GOT3 (cell line): ENCODE measurements at places on chromosomes 5 and 9.

- DNase-seq: no peak
Observed at GRCh38 chr5:116038817-116039216, 6.5 kb downstream of the ARL14EPL start.

DNA sequence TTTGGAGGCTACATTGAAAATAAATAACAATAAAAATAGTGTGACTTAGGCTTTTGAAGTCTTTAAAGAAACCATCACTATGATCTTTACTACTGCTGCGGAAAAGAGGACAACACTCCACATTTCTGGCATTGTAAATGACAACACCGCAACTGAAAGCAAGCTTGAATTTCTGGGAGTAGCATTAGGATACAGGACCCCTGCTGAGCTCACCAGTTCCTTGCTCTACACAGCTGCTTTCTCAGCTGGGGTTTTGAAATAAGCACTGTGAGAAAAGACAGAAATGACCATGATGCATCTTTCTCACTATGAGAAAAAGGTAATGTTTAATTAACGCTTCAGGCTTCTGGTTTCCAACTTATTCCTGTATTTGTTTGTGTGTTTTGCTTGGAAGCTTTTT lies 168.0 kb downstream of the TAF11L14 start:
- DNase-seq: no peak

GRCh38 chr9:134902936-134903335 lies 14.8 kb downstream of the FCN1 start:
- DNase-seq: no peak

DNA sequence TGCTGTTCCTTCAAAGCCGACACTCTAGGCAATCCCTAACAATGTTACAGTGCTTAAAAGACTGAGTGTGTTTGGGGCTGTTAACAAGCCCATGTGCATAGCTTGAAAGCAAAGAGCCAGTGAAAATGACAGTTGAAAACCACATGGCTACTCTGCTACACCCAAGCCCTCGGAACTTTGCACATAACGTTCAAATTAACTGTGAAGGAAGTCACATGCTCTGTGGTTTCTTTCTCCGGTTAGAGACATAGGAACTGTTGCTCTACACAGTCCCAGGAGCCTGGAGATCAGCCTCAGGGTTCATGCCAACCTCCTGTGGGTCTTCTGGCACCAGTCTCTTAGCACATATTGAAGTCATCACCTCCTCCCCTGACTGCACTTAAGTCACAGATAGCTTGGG lies 51.1 kb downstream of the C9orf152 start:
- DNase-seq: no peak

DNA sequence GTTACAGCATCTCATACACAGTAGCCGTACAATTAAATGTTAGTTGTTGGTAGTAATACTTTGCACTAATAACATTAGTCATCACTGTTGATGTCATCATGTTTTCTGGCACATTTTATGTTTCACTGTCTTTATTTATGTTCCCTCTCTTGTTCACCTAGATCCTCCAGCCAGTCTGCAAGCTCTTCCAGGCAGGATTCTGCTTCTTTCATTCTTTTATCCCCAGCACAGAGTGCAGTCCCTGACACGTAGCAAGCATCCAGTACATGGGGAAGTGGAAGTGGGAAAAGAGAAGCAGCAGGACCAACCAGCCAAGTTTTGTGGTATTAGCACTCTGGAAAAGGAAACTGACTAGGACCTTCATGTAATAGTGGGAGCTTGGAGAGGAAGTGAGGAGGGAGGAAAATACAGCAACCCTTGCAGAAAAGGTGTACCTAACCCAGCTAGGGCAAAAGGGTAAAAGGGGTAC lies 89.7 kb upstream of the SLC44A1 start:
- no peak for DNase-seq

DNA sequence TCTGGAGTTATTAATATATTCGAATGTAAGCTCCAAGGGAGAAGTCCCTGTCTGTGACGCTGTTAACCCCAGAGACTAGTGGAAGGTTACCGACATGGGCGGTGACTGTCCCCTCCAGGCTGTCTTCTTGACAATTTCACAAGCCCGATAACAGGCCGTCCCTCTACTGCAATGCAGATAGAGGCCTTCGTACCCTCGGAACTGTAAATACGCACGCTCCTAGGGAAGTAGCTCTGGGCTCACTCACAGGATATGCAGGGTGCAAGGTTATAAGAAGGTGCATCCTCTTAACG lies 680 bp upstream of the RFK start:
- no peak for DNase-seq

DNA sequence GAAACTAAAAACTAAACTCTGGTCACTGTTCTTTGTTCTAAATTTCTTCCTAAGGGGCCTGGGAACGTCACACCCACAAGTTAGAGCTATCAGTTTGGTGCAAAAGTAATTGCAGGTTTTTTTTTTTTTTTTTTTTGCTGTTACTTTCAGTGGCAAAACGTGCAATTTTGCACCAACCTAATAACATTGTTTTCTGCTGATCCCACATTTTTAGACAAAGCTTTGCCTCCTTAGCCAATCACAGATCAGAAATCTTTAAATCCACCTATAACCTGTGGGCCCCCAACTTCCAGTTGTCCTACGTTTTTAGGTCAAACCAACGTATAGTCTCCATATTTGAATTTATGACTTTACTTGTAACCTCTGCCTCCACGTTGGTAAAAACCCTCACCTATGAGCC lies 11.1 kb upstream of the MED10 start:
- no peak for DNase-seq

- no peak for DNase-seq
Observed at GRCh38 chr9:8600914-8601680, 801.5 kb upstream of the DMAC1 start.

DNA sequence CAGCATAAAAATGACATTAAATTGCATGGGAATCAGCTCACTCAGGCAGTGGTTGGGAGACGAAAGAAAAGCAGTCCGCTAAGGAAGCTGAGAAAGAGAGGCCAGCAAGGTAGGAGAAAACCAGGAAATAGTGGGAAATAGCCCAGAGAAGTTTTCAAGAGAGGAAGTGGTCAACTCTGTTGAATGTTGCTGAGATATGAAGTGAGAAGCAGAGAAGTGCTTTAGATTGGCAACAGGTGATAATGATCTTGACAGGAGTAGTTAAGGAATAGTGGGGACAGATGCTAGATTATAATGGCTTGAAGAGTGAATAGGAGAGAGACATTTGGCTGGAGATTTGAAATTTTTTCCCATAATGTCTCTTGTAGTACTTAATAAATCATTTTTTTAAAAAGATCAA lies 30.8 kb downstream of the CNTRL start:
- no peak for DNase-seq

DNA sequence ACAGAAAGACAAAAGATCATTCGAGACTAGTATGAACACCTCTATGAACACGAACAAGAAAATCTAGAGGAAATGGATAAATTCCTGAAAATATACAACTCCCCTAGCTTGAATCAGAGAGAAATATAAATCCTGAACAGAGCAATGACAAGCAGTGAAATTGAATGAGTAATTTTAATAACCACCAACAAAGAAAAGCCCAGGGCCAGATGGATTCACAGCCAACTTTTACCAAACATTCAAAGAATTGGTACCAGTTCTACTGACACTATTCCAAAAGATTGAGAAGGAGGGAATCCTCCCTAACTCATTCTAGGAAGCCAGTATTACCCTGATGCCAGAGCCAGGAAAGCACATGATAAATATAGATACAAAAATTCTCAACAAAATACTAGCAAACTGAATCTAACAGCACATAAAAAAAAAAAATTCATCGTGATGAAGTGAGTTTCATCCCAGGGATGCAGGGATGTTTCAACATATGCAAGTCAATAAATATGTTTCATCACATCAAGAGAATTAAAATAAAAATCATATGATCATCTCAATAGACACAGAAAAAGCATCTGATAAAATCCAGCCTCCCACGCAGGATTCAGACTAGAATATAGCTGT lies 25.2 kb upstream of the PTGER4 start:
- DNase-seq: no peak

GRCh38 chr5:164010900-164011299 lies 505.5 kb downstream of the MAT2B start:
- DNase-seq: no peak

- DNase-seq: no peak
Observed at GRCh38 chr9:115412656-115413055, 294.7 kb upstream of the TNC start.

GRCh38 chr9:127293328-127293727 lies 28.8 kb downstream of the GARNL3 start:
- DNase-seq: no peak

- no peak for DNase-seq
Observed at GRCh38 chr9:131395157-131396098, 1.5 kb downstream of the PRRC2B start.

DNA sequence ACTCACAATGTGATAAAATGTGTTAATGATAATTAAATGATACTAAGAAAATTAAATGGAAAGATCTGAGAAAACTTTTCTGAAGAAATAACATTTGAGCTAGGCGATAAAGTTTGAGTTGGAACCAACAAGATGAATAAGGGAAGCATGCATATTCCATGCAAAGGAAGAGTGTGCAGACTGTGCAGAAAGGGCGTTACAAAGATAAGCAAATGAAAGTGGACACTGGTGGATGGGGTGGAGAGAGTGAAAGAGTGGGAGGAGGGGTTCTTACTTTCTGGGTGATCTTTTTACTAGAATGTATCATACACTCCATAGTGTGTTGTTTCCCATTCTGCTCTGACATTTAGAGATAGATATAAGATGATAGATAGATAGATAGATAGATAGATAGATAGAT lies 138.7 kb downstream of the HTR1A start:
- no peak for DNase-seq

- no peak for DNase-seq
Observed at GRCh38 chr5:154371687-154372086, 74.1 kb upstream of the SAP30L start.

DNA sequence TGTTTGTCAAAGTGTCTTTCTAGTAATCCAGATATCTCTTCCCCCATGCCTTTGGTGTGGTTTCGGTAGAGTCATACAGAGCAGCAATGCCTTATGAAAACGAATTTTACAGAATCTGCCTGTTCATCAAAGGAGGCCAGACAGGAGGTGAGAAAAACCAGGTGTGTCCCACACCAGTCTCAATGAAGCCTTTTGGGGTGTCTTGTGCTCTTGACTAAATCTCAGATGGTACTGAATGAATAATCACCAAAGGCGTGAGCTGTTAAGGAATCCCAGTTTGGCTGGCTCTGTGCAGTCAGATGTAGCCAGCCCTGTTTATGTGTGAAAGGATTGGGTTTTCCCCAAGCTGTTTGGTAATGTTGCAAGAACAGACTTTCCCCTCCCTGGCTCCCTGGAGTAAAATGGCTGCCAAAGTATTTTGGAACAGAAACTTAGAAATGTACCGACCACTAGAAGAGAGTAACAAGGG lies 70.8 kb upstream of the CDKN2B start:
- no peak for DNase-seq

DNA sequence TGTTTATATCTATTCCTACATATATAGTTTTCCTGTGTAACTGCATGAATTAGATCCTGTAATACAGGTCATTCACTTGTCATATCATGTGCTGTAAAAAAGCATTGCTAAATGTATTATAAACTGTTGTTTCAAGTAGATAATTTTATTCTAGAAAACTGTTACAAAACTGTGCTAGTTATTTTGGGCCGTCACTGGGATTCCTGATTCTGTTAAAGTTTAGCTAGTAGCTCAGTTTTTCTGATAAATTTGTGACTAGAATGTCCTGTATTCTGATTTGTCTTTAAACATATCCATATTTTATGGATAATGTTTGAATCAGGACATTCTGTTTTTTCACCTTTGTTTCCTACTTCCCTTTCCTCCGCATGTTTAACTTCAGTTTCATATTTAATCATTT lies 5.4 kb downstream of the SLF1 start:
- DNase-seq: no peak

GRCh38 chr5:128895122-128895521 lies 70.2 kb upstream of the SLC27A6 start:
- no peak for DNase-seq

DNA sequence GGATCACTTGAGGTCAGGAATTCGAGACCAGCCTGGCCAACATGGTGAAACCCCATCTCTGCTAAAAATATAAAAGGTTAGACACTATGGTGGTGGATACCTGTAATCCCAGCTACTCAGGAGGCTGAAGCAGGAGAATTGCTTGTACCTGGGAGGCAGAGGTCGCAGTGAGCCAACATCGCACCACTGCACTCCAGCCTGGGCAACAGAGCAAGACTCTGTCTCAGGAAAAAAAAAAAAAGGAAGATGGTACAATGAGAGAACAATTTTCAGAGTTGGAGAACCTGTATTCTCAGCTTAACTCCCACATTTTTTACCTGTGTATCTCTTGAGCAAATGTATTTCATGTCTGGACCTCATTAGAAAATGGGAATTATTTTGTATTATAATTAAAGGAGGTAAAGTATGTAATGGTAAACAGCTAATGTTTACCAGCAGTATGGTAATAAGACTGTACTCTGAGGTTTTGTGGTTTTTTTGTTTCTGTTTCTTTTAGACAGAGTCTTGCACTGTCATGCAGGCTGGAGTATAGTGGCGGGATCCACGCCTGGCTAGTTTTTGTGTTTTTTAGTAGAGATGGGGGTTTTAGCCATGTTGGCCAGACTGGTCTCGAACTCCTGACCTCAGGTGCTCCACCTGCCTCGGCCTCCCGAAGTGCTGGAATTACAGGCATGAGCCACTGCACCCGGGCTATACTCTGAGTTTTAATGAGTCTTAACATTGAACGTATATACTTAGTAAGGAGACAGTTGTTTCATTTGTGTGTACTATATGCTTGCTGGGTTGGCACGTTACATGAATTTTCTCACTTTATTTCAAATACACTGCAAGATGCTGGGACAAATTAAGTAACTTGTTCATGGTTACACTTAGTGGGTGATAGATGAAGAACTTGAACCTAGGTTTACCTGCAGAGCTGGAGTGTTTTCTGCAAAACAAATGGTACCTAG lies 16.2 kb downstream of the UHRF2 start:
- DNase-seq: no peak

DNA sequence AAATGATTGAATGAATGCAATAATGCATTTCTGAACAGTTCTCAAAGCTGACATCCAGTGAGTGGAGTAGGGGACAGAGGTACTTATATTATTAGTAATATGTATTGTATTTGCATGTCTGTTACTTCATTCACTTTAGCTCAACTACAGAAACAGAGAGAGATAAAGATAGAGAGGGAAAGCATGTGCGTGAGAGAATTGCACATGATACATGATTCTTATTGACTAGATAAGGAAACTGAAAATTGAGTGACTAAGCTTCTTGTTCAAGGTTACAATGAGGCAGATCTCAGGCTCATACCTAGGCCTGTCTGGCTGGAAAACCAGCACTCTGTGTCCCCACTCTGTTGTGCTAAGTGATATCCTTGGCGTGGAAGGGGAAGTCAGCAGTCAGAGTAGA lies 337.7 kb upstream of the KLF4 start:
- no peak for DNase-seq

DNA sequence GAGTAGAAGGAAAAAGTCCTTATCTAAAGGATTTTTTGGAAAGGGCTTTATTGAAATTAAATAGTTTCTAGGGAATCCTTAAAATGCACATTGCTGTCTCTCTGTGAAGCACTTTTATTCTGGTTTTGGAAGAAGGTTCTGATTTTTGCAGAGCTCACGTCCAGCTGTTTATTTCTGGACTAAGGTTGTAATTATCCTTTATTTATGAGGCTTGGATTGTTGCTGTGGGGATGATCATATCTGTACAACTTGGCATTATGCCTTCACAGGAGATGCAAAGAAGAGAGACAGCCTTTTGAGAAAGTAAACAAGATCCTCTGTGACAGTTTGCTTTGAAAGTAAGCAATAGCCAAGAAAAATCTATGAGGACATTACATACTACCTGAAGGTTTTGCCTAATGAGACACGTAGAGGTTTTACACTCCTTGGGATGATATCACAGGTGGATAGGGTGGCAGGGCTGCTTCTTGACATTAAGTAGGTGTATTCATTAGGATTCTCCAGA lies 14.6 kb downstream of the SMARCA2 start:
- no peak for DNase-seq

- DNase-seq: no peak
Observed at GRCh38 chr5:124264499-124264898, 481.9 kb downstream of the ZNF608 start.
